ENCODE measurements at places on chromosomes 16 and 17. TPM values are rescaled to one million over a fixed set of nuclear protein-coding genes. Genes with fewer than 3 reads are reported as not detected.

TBC1D3I gene
- total RNA-seq, result not detected

KRTAP2-3 gene
- not detected for total RNA-seq

SOST gene
- total RNA-seq, result not detected

CACNG1 gene
- total RNA-seq, result not detected

KRTAP4-1 gene
- total RNA-seq, result not detected

CES5A gene
- not detected for total RNA-seq

DNA sequence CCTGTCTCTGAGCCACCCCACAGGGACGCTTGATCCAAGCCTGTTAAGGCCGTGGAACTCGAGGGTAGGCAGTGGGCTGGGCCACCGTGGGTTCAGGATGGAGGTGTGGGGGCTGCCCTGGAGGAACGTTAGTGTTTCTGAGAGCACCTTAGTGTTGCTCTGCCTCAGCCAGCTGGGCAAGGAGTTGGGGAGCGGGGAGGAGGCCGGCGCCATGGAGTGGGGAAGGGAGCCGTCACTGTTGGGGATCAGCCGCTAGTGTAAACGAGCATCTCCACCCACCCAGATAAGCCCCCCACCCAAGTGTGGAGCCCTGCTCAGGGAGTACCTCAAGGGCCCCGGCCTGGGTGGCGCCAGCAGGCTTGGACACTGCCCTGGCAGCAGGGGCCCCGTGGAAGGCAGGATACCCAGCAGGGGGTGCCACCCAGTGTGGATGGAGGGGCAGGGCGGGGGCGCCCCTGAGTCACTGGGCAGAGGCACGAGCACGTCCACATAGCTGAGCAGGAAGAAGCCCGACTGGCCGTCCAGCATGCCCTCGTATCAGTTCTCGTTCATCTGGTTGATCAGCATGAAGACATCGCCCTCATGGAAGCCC is 98.6 kb downstream of the KPNA2 start:
- DNase-seq, result no peak
- H3K36me3 ChIP-seq, result no peaks in the 10 kb centered on the region
- H3K4me3 ChIP-seq, result no peak overlapping the region
- no peaks in the 10 kb centered on the region for H3K27me3 ChIP-seq
- H3K4me1 ChIP-seq, result no peaks in the 10 kb centered on the region

DNA sequence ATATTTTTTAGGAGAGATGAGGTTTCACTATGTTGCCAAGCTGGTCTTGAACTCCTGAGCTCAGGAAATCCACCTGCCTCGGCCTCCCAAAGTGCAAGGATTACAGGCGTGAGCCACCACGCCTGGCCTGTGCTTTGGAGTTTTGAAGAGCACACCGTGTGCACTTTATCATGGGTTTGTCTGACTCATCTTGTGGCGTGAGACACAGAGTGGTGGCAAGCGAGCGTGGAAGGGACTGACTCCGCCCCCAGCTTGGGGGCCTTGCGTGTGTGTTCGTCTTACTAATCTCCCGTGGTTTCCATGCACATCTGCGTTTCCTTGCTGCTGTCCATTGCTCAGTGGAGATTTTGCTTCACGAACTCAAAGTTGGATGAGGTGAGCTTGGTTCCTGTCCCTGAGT is 22.9 kb downstream of the CRAMP1 start:
- no peak for DNase-seq
- H3K4me3 ChIP-seq, result no peak overlapping the region
- no peaks in the 10 kb centered on the region for H3K4me1 ChIP-seq
- no peaks in the 10 kb centered on the region for H3K27me3 ChIP-seq
- H3K27ac ChIP-seq, result no peak overlapping the region
- peaks cover 13% of the 10 kb centered on the region for H3K36me3 ChIP-seq

- H3K27me3 ChIP-seq, result no peaks in the 10 kb centered on the region
- peaks cover 7% of the 10 kb centered on the region for H3K36me3 ChIP-seq
- H3K4me3 ChIP-seq, result no peak overlapping the region
- no peak for DNase-seq
Measured at GRCh38 chr17:8898636-8899035, 31.2 kb upstream of the PIK3R6 start.

DNA sequence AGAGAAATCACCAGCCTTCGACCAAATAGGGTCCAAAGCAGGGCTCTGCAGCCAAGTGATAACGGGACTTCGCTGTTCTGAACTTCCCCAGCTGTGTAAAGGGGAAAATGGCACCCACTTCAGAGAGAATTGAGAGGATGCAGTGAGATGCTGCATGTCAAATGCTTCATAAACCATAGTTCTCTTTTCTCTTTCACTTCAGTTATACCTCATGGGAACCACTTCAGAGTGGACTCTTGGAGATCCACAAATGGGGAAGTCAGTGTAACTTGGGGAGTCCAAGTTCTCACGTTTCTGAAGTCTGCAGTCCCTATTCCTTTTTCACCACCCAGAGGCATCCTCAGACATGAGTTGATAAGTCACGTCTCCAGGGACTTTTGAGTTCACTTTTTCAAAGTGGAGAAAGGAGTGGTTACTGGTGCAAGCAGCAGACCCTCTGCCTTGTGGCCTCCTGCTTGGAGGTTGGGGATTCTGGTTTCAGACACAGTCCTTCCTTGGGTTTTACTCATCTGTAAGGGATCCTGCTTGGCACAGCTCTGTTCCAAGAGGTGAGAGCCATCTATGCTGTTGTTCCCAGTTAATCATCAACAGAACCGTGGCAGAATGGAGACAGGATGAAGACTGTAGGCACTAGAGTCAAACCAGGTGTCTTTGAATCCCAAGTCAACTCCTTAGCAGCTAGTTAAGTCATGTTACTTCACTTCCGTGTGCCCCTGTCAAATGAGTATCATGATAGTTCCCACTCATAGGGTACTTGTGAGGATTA is 123.4 kb upstream of the NOL11 start:
- H3K4me3 ChIP-seq, result no peak overlapping the region
- DNase-seq, result peak; percentile 82
- no peaks in the 10 kb centered on the region for H3K36me3 ChIP-seq
- peaks cover 20% of the 10 kb centered on the region for H3K4me1 ChIP-seq
- peak overlapping the region; percentile 82 for H3K27ac ChIP-seq
- no peaks in the 10 kb centered on the region for H3K27me3 ChIP-seq

GRCh38 chr17:57852092-57852954 is 2.5 kb upstream of the MRPS23 start:
- H3K4me1 ChIP-seq, result peaks cover 8% of the 10 kb centered on the region
- no peaks in the 10 kb centered on the region for H3K27me3 ChIP-seq
- H3K27ac ChIP-seq, result no peak overlapping the region
- H3K4me3 ChIP-seq, result no peak overlapping the region
- H3K36me3 ChIP-seq, result no peaks in the 10 kb centered on the region

DNA sequence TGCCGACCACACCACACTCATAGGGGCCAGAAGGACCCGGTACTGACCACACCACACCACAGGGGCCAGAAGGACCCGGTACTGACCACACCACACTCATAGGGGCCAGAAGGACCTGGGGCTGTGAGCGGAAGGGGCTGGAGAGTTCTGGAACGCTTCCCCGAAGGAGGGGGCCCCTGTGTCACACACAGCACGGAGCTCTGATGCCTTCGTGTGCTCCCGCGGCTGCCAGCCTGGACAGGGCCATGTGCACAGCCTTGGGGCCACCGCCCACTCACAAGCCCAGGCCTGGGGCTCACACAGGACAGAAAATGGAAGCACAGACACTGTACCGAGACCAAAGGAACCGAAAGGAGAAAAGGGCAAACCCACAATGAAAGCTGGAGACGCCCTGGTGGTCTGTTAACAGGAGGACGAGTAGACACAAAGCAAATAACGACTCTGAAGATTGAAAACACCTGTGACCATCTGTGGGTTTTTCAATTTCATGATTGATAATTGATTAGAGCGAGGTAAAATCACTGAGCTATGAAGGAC is 106.5 kb upstream of the METRNL start:
- no peak overlapping the region for H3K4me3 ChIP-seq
- no peaks in the 10 kb centered on the region for H3K36me3 ChIP-seq
- H3K27me3 ChIP-seq, result no peaks in the 10 kb centered on the region
- peaks cover 27% of the 10 kb centered on the region for H3K4me1 ChIP-seq
- DNase-seq, result peak; percentile 11
- no peak overlapping the region for H3K27ac ChIP-seq

- no peak for DNase-seq
- no peaks in the 10 kb centered on the region for H3K4me1 ChIP-seq
- no peak overlapping the region for H3K27ac ChIP-seq
- H3K4me3 ChIP-seq, result no peak overlapping the region
Measured at GRCh38 chr17:80107231-80108021, 6.0 kb downstream of the GAA start.

- no peaks in the 10 kb centered on the region for H3K27me3 ChIP-seq
- no peaks in the 10 kb centered on the region for H3K36me3 ChIP-seq
- DNase-seq, result no peak
- no peak overlapping the region for H3K4me3 ChIP-seq
- no peak overlapping the region for H3K27ac ChIP-seq
Measured at GRCh38 chr17:78610951-78611511, 33.8 kb upstream of the DNAH17 start.

- H3K4me3 ChIP-seq, result peak within 1 kb of the TSS; percentile 80
- H3K36me3 ChIP-seq, result no peaks in the 10 kb centered on the region
- peaks cover 31% of the 10 kb centered on the region for H3K4me1 ChIP-seq
- DNase-seq, result no peak
Measured at GRCh38 chr16:88785106-88785924, at the start of gene PIEZO1. Gene PIEZO1, minus strand, starts transcription at chr16:88785220. Its CDS starts 256 bp downstream, at chr16:88784964.

DNA sequence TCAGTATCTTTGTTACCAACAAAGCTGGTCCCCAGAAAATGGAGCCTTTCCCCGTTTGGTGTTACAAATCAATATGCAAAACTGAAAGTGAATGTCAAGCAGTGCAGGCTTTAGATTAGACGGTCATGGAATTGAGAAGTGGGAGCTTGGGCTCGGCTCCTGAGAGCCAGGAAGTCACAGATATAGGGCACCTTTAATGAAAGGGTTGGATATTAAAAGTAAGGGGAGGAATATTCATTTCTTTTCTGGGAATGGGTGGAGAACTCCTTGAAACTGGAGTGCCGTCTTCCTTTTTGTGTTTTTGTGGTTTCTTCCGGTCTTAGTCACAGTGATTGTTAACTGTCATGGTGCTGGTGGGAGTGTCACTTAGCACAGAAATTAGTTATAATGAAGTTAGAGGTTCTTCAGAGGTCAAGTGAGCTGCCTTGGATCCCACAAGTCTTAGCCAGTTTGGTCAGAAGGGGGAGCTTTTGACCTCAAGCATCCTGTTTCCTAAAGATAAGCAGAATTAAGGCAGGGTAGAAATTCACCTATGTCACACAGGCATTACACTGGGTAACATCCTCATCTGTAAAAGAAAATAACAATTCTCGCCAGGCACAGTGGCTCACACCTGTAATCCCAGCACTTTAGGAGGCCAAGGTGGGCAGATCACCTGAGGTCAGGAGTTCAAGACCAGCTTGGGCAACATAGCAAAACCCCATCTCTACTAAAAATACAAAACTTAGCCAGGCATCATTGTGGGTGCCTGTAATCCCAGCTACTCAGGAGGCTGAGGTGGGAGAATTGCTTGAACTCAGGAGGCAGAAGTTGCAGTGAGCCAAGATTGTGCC is 9.6 kb upstream of the EIF1 start:
- H3K4me3 ChIP-seq, result peak overlapping the region; percentile 51
- no peaks in the 10 kb centered on the region for H3K36me3 ChIP-seq
- peak; percentile 84 for DNase-seq
- no peaks in the 10 kb centered on the region for H3K27me3 ChIP-seq
- H3K27ac ChIP-seq, result peak overlapping the region; percentile 88

DNA sequence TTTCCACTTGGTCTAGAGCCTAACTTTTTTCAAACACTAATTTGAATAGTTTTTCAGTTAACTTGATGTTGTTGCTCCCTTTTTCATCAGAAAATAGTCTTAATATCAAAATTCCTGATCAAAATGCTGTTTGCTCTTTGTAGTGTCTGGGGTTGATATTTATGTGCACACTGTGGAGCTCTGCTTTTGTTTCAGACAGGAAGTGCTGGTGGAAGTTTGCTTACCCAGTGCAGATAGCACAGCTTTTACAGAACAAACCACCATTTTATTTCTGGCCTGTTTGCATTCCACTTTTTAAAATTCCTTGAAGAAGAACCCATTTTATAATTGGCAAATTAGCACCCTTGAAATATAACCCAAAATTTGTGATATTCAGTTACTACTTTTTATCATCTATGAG is 125.4 kb downstream of the MRTFB start:
- no peak for DNase-seq
- H3K4me3 ChIP-seq, result no peak overlapping the region
- H3K36me3 ChIP-seq, result no peaks in the 10 kb centered on the region
- no peaks in the 10 kb centered on the region for H3K27me3 ChIP-seq

- peak within 1 kb of the TSS; percentile 78 for H3K4me3 ChIP-seq
- peaks cover 10% of the 10 kb centered on the region for H3K4me1 ChIP-seq
- no peak within 1 kb of the TSS for H3K27ac ChIP-seq
Measured at GRCh38 chr17:29622337-29623282, at the start of gene CORO6. Gene CORO6, minus strand, starts transcription at chr17:29622912. Its CDS starts 1,491 bp downstream, at chr17:29621421.

- no peak overlapping the region for H3K27ac ChIP-seq
- H3K36me3 ChIP-seq, result no peaks in the 10 kb centered on the region
- no peaks in the 10 kb centered on the region for H3K27me3 ChIP-seq
Measured at GRCh38 chr17:5257124-5257523, 22.5 kb upstream of the SCIMP start.

DNA sequence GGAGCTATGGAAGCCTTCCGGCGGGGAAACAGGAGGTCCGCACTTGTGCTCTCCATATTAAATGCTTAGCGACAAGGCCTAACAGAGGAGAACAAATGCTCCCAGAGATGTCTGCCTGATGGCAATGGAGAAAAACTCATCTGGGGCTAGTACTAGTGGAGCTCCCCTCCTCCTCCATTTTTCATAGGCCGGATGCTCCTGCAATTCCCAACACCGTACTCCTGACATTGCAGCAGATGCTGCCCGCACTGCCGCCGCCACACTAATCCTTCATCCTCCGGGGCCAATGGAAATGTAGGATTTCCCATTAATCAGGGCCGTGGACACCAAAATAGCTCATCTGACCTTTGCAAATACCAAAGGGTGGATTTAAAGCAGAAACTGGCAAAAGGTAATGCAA is 27.5 kb downstream of the TOM1L2 start:
- H3K27me3 ChIP-seq, result no peaks in the 10 kb centered on the region
- no peaks in the 10 kb centered on the region for H3K4me1 ChIP-seq
- no peak overlapping the region for H3K4me3 ChIP-seq

DNA sequence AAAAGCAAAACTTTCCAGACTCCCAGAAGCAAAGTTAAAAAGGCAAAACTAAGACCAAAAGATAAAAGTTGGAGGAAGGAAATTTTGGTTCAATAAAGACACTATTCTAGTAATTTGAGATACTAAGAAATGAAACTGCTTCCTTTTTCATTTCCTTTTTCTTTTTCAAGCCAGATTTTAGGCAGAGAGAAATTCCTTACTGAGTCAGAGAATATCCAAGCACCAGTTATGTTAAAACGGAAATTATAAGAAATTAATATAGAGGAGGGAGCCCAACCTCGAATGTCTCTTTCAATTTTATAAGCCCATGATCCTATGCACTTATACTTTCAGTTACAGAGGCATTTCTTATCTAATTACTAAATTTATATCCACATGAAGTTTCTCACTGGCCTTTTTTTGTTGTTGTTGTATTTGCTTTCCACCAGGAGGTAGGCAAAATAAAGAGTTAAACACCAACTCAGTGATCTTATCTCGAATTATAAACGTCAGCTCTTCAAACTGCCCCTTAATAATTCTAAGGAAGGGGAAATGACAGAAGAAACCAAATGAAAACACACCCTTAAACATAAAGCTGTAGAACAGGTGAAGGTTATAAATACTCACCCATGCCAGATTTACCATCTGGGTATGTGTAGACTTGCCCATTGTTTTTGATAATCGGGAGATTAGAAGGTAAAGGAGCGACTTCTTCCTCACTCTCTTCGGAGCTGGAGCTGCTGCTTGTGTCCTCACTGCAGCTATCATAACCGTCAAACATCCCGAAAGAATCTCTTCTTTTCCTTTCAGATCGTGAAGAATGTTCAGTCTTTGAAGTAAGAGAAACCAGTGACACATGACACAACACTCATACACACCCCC is 35.2 kb downstream of the MBTD1 start:
- H3K4me1 ChIP-seq, result peaks cover 10% of the 10 kb centered on the region
- H3K4me3 ChIP-seq, result no peak overlapping the region
- peaks cover 3% of the 10 kb centered on the region for H3K36me3 ChIP-seq
- H3K27ac ChIP-seq, result no peak overlapping the region
